Bone marrow (tissue), 2 donors: ENCODE measurements at places on chromosomes 7 and 10.

- no peak for DNase-seq
Measured at GRCh38 chr10:42776681-42777080, 5.9 kb upstream of the BMS1 start.

DNA sequence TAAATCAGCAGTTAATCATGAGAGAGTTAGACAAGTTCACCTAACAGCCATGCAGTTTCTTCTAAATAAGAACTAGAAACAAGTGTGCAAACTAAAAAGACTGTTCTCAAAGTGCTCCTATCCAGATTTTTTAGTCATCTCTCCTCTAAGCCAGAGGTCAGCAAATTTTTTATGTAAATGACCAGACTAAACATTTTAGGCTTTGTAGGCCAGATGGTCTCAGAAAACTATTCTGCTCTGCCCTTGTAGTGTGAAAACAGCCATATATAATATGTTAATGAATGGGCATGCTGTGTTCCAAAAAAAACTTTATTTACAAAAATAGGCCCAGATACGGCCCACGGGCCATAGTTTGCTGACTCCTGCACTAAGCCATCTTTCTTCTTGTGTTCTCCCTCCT, 263.0 kb upstream of the LRRN3 start:
- no peak for DNase-seq

GRCh38 chr10:93062514-93063143, 2.0 kb downstream of the CYP26C1 start:
- no peak for DNase-seq

DNA sequence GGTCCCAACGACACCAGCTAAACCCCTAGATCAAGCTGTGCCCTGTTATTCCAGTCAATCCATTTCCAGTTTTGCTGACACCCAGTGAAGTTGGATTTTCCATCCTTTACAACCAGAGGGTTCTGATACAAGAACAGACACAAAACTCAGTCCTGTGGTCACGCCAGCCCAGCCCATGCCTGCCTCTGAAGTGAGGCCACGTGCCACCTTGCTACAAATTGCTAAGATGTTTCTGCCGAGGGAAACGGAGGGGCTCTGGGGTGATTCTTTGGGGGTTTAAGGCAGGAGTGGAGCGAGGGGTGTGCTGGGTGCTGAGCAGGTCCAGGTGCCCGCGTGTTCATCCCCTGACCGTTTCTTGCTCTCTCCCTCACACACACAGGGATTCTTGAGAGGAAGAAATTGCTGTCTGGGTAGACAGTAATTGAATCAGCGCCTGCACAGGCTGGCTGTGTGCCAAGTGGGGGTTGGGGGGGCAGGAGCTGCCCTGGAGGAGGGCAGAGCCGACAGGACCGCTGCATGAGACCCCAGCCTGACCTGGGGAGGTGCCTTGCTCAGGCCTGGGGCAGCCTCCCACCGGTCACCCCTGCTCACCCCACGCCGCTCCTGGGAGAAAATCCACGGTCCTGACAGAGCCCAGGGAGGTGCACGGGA, 38.1 kb downstream of the ADAP1 start:
- no peak for DNase-seq

DNA sequence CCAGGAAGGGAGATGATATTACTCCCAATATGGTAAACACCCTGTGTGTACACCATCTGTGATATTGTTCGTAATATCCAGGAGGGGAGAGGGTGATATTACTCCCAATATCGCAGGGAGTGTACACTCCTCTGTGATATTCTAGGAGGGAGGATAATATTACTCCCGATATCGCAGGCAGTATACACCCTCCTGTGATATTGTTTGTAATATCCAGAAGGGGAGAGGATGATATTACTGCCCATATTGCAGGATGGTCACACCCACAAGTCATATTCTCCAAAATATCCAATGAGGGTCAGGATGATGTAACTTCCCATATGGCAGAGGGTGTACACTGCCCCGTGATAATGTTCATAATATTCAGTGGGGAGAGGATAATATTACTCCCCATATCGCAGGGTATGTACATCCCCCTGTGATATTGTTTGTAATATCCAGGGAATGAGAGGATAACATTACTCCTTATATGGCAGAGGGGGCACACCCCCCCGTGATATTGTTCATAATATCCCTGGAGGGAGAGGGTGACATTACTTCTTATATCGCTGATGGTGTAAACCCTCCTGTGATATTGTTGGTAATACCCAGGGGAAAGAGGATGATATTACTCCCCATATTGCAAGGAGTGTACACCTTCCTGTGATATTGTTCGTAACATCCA, 17.1 kb downstream of the AZGP1 start:
- no peak for DNase-seq

DNA sequence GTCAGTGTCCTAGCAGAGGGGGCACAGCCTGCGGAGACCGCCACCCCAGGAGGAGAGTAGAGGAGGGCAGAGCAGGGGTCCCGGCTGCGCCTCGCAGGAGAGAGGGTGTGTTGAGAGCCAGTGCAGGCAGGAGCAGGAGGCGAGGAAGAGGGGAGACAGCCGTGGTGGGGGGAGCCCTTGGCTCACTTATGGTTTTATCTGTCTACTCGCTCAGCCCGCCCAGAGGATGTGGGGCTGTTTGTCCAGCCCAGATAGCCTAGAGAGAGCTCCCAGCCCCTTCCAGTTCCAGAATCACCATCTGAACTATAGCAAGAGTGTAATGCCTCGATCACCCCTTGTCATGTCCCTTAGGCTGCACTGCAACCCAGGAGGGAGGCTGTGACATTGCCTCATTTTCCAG, 26.6 kb downstream of the SLC29A3 start:
- DNase-seq: no peak

DNA sequence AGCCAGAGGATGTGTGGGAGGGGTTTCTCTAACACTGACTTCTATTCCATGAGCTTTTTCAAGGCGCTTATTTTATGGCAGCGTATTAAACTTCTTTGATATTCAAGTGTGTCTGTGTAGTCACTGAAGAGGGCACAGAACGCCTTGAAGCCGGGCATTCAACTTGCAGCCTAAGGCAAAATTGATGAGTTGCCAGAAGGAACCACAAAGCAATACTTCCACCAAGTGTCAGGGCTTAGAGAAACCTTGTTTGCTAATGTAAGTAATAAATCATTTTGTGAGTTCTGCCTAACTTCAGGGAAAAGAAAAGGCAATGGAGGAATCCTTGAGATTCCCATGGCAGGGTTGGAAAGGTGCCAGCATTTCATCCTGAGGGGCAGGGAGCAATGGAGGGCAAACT, 163.8 kb downstream of the LCOR start:
- DNase-seq: no peak

DNA sequence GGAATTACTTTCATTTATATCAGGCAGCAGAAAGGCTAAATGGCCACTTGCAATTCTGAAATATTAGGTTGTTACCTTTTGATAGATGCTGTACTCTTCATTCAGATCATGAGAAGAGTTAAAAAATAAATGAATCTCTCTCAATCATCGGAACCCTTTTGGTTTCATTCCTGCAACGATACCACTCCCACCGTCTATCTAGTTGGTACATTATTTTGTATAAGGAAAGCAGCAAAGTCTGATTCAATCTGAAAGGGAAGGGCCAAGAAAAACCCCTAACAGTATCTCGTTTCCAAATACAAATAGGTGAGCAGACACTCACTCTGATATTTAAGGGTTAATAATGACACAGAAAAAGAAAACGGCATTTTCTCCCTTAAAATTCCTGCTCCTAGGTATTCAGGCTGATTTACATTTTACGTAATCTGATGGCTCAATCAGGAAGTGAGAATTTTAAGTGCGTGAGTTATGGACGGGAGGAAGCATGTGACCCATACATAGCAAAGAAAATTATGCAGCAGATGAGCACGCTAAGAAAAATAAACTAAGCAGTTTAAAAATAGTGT, 209.4 kb upstream of the KLF14 start:
- peak; percentile 70 for DNase-seq

DNA sequence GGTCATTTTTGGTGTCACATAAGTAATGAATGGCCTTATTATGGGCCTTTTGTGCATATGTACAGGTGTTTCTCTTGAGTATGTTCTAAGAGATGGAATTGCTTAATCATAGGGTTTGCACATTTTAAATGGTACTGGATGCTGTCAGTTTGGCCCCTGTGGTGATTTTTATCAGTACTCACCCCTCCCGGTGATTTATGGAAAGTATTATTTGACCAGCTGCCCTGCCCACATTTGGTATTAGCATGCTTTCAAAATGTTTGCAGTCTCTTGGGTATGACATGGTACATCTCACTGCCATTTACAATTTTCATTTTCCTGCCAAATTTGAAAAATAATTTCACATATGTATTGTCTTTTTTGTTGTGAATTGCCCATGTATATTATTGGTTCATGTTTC, 427.7 kb downstream of the LRMDA start:
- no peak for DNase-seq

GRCh38 chr7:2037808-2038522, 194.8 kb downstream of the MAD1L1 start:
- DNase-seq: no peak

DNA sequence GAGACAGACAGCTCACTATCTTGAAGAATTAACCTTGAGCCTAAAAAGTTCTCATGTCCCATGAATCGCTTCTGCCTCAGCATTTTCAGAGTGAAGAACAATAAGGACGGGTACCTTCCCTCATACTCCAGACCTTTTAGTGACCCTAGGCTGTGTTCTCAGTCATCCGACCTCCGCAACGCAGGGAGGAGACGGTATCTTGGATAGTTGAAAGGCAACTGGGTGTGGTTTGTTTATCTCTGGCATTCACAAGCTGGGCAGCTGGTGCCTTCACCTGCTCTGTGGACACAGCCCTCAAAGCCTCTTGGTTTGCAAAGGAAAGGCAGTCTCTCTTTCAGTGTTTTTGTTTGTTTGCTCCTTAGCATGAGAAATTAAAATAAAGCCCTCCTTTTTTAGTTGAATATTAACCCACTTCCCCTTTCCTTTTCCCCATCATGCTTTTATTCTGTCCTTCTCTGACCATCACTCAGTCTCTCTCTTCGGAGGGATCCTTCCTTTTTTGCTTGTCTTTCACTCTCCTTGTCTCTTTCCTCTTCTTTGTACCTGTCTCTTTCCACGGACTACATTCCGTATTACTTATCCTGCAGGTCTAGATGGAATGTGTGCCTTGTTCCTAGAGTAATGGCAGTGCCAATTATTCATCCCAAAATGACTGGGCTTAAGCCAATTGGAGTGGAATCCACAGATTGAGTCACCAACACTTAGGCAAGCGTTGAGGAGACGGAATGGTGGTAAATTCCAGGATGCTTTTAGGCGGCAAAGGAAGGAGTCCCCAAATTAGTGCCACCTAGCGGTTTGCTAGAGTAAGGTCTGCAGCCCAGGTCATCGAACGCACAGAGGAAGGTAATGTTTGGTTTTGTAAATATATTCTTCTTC, 45.8 kb downstream of the PRR15 start:
- DNase-seq: no peak

- no peak for DNase-seq
Measured at GRCh38 chr7:2713370-2713769, 25.4 kb downstream of the AMZ1 start.

GRCh38 chr7:135763261-135763660, 14.6 kb upstream of the FAM180A start:
- DNase-seq: no peak

GRCh38 chr10:126357169-126357568, 31.1 kb downstream of the ADAM12 start:
- DNase-seq: no peak

- no peak for DNase-seq
Measured at GRCh38 chr7:87056346-87056745, 3.1 kb downstream of the ELAPOR2 start.

GRCh38 chr10:60237977-60238758, 151.5 kb downstream of the ANK3 start:
- DNase-seq: no peak

GRCh38 chr7:151672716-151673115, 153.0 kb upstream of the RHEB start:
- no peak for DNase-seq

- DNase-seq: no peak
Measured at GRCh38 chr7:42262964-42263363, 26.0 kb upstream of the GLI3 start.

GRCh38 chr10:48480397-48481374, 124.2 kb downstream of the ARHGAP22 start:
- no peak for DNase-seq

DNA sequence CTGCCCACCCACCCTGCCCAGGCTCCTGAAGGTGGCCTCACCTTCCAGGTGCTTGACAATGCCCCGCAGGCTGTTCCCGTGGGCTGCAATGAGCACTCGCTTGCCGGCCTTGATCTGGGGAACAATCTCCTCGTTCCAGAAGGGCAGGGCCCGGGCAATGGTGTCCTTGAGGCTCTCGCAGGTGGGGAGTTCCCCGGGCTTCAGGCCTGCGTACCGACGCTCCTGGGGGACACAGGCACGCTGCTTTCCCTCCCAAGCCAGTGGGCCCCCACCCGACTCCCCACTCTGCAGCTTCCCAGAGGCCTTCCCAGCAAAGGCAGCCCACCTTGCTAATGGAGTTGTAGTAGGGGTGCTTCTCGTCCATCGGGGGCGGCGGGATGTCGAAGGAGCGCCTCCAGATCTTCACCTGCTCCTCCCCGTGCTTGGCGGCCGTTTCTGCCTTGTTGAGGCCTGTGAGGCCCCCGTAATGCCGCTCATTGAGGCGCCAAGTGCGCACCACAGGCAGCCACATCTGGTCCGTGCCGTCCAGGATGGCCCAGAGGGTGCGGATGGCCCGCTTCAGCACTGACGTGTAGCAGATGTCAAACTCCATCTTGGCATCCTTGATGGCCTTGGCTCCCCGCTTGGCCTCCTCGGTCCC, 456 bp downstream of the PGAM2 start:
- DNase-seq: no peak

DNA sequence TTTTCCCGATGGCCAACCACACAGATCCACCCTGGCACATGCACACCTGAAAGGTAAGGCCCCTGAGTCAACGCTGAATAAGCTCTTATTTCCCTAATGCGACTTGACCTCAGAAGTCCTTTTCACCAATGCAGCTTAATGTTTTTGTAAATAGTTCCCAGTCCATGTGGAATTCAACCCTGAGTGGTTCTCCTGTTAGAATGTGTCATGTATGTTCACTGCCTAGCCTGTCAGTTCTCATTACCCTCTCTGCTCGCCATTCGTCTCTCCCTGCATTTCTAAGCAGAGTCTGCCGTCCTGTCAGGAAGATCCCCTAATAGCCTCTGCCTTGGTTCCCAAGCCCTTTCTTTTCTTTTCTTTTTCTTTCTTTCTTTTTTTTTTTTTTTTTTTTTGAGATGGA, 392.6 kb upstream of the SHH start:
- DNase-seq: no peak
